Suppressor macrophage (primary cell): ENCODE measurements at places on chromosomes 4 and X.

- peak; percentile 48 for DNase-seq
Observed at GRCh38 chrX:112734290-112734689, 54.6 kb upstream of the LHFPL1 start.

DNA sequence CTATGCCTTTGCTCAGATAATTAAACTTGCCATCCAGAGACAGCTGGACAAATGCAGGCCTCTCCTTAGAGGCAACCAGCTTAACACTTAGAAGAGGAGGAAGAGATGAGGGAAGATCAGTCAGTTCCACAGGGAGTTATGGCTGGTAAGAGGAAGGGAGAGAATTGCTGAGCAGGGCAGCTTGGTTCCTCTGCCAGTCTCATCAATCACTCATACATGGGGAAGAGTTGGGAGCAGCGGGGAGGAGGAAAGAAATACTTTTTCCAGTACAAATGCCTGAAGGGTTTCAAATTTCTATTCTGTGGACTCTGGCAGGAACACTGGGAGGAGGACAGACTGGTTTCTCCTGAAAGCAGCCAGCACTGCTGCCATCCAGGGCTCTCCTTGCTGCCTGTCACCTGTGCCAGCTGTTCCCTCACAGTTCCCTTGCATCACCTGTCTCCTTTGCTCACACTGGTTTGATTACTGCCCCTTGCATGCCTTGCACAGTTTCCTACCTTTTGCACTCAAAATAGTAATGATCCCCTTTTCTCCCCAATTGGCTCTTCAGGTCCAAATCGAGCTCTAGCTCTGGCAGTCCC is 59.5 kb downstream of the PGRMC2 start:
- DNase-seq, result no peak

DNA sequence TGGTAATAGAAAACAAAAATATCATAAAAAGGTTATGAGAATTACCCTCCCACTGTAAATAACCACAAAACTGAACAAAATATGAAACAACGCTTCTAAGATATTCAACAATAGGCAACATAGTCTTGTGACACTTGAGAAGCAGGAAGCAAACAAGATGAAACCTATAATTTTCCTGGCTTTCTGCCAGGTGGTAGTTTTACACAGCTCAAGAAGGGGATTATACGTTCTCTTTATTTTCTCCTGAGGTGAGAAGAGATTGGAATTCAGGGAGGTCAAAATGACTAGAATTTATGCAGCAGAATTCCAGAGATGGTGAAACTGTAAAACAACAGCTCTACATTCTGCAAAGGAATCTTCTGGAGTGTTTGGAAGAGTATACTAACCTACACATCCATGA is 186.0 kb downstream of the HHIP start:
- DNase-seq, result no peak

GRCh38 chr4:153564630-153565525 is 98.7 kb downstream of the TMEM131L start:
- no peak for DNase-seq

- DNase-seq, result peak; percentile 55
Observed at GRCh38 chr4:77433418-77433733, 172.2 kb upstream of the CXCL13 start.

GRCh38 chr4:110296892-110297291 is 98.5 kb upstream of the ELOVL6 start:
- no peak for DNase-seq

DNA sequence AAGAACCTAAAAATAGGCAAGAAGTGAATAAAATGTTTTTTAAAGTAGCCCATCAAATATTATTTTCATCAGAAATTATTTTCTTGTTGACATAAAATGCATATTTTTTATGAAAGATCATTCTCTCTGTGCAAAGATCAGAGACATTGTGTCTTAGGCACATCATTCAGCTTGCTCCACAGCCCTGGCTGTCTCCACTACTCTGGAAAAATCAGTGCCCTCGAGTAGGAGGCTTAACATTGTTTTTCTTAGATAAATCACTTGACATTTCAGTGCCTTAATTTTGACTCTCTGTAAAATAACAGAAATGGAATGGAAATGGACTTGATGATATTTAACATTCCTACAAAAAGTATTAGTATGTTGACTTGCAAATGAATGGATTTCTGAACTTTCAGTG is 77.9 kb downstream of the FAT4 start:
- DNase-seq, result no peak

- no peak for DNase-seq
Observed at GRCh38 chr4:8115916-8116315, 42.7 kb downstream of the ABLIM2 start.

GRCh38 chr4:15130441-15130840 is 128.2 kb downstream of the CPEB2 start:
- DNase-seq, result no peak

GRCh38 chr4:1760521-1761071 is 32.5 kb upstream of the FGFR3 start:
- no peak for DNase-seq

- DNase-seq, result no peak
Observed at GRCh38 chr4:46081248-46081647, 42.6 kb downstream of the GABRG1 start.

- no peak for DNase-seq
Observed at GRCh38 chr4:169885893-169886292, 128.1 kb upstream of the HPF1 start.

DNA sequence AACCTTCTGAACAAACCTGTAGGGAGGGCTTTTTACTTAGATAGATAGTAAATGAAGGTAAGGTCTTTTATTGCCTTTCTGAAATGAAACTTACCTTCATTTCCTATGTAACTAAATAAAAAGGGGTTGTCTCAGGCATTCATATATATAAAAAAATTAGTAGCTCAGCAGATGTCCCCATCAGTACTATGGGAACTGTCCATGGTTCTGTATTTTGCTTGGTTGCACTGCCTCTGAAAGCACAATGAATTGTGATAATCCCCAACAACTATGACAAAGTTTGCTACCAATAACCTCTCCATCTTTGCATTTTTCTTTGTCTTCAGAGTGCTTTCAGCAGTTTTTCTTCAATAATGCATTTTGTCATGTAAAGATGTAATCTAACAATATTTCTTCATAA is 222.4 kb downstream of the SLIT2 start:
- peak; percentile 1 for DNase-seq

GRCh38 chr4:18063079-18063478 is 41.5 kb upstream of the LCORL start:
- no peak for DNase-seq

GRCh38 chrX:39850630-39851152 is 247.1 kb downstream of the BCOR start:
- DNase-seq, result peak; percentile 66
